Forelimb muscle (tissue), 1 donor: ENCODE measurements at places on chromosomes 4 and X.

DNA sequence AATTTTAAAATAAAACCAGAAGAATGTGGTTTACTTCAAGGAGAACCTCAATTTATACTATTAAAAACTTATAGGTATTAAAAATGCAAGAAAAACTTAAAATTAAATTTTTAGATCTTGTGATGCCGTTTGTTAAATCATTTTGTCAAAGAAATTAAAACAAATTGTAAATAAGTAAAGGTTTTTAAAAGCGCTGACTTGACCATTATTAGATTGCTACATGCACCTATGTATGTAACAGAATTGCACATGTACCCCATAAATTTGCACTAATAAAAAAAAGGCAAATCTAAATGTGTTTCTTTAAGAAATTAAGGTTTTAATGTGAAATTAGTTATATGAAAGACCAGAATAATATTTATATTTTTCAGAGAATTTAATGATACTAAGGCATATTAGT, 156.1 kb downstream of the LARP7 start:
- DNase-seq = no peak

DNA sequence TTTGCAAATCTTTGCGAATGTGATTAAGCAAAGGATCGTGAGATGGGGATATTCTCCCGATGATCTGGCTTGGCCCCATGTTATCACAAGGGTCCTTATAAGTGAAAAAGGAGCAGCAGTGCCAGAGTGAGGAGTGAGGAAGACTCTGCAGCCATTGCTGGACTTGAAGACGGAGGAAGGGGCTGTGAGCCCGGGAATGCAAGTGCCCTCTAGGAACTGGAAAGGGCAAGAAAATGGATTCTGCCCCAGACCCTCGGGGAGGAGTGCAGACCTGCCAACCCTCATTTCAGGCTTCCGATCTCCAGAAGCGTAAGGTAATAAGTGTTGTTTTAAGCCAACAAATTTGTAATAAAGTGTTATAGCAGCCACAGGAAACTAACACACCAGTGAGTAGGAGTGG, 76.3 kb downstream of the EVC start:
- no peak for DNase-seq

DNA sequence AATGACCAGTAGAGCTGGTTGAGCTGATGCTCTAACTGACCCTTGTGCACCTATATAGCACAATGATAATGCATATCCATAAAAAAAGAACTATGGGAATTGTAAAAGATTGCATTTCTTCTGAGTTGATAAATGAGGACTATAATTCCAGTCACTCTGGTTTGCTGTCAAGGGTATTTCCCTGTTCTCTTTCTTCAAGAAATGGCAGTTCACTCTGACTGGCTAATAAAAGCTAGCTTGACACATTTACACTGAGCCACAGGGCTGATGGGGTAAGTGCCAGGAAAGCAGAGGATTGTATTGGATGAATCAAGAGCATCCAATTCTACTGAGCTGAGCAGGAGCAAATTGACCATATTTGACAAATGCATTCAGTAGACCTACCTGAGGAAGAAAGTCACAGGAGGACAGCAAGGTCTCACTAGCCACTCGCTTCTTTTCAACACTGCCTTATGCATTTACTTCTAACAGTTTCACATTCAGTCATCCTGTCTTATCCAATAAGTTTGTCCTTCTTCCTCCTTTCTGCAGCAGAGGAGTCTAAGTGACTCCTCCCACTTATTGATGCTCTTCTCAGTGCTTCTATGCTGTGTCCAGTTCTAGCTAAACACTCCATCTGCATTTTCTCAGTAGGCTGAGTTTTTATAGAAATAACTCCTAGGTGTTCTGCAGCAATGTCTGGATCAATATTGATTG, 43.0 kb downstream of the RBMX2 start:
- no peak for DNase-seq

GRCh38 chrX:117743469-117744251, 372.9 kb downstream of the KLHL13 start:
- DNase-seq = no peak

- DNase-seq = no peak
These were observed 106.4 kb downstream of the PSAPL1 start for GRCh38 chr4:7328162-7328912.

GRCh38 chrX:152912106-152912505, 14.2 kb downstream of the ZNF185 start:
- no peak for DNase-seq

DNA sequence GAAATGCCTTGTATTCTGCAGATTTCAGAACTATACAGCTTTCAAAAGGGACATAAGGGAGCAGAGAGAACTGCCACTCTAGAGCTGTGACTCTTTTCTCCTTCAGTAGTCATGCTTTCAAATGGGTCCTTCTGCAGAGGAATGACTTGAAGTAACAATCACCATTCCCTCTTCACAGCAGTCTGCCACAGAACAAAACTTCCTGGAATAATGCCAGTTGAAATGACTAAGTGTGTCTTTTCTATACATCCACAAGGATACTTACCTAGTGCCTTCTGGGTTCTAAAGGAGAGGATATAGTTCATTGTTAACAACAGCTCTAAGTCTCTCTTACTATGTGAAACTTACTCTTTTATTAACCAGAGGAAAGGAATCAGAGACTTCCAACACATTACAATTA, 515.4 kb upstream of the ATOH1 start:
- no peak for DNase-seq

- DNase-seq = no peak
These were observed 277.4 kb upstream of the PITX2 start for GRCh38 chr4:110900213-110900769.
